ENCODE measurements at places on chromosomes 3 and 15.

DNA sequence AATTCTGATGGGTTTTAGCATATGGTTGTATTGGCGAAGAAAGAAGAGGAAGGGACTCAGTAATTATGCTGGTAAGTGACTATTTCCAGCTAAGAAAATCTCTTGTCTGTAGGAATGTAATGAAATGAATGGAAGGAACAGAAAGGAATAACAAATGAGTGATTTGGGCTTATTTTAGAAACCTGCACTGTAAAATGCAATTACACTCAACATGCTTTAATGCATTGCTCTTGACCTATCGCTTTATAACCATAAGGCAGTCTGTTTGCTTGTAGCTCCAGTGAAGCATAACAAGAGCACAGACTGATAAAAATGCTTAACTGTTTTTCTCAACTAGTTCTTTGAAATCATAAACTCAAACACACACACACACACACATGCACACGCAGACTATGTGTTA is 549.0 kb downstream of the ROBO2 start:
- DNase-seq = no peak

GRCh38 chr3:122006267-122006666 is 15.8 kb downstream of the ILDR1 start:
- DNase-seq = no peak

DNA sequence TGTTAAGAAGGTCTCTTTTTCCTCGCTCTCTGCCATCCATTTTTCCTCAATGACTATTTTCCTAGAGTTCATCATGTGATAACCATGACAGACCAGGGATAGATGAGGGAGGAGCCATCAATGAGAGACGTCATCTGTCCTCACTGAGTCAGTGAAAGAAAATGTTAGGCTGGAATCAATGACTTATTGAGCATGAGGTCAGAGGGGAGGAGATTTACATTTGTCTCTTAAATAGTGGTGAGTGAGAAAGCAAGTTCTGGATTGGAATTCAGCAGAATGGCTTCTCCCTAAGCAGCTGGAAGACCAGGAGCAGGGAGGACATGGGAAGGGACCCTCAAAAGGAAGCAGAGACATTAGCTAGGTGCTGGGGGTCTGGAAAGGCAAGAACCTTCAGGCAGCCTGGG is 28.2 kb upstream of the USP3 start:
- peak; percentile 44 for DNase-seq

GRCh38 chr3:107216711-107217110 is 160.5 kb upstream of the CCDC54 start:
- no peak for DNase-seq

GRCh38 chr15:86162172-86162591 is 82.5 kb downstream of the AGBL1 start:
- DNase-seq = no peak

- DNase-seq = no peak
Measured at GRCh38 chr3:154015307-154015706, 105.9 kb upstream of the ARHGEF26 start.

DNA sequence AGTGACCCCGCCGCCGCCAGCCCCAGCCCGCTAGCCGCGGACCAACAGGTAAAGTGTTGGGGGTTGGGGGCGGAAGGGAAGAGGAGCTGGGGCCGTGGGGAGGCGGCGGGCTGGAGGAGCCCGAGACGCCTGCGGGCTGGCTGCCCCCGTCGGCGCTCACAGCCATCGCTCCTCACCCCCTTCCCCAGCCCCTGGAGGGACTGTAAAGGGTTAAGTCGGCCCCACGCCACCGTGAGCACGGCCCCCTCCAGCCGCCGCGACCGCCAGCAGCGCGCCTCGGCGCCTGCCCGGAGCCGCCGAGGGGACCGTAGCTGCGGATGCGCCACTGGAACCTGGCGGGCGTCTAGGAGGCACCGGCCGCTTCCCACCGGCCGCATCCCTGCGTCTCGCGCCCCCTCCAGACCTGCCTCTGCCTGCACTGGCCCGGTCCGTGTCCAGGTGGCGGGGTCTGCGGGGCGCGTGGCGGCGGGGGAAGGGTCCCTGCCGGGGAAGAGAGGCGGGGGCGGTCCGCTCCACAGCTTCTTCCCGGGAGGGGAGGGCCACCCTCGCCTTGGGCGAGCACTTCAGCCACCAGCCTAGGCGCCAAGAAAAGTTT is 522 bp downstream of the MED12L start:
- DNase-seq = peak; percentile 50

GRCh38 chr15:60916032-60916678 is 312.9 kb downstream of the RORA start:
- DNase-seq = no peak

DNA sequence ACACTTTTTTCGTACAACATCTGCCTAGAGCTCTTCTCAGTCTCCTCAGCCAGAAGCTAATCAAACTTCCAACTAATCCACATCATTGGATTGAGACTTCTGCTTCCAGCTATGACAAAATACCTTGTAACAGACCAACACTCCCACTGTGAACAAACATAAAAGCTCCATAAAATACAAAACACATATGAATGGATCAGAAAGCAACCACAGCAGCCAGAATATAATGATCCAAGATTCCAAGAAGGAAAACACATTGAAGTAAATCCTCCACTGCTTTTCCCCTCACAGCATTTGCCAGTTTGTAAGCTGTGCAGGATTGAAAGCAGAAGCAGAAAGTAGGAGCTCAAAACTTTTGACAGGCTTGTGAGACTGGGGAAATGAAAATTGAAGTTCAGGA is 863.2 kb downstream of the TUSC7 start:
- DNase-seq = no peak

GRCh38 chr3:42720126-42720525 is 17.5 kb upstream of the HHATL start:
- no peak for DNase-seq

GRCh38 chr3:29683018-29683993 is 402.4 kb downstream of the RBMS3 start:
- no peak for DNase-seq

DNA sequence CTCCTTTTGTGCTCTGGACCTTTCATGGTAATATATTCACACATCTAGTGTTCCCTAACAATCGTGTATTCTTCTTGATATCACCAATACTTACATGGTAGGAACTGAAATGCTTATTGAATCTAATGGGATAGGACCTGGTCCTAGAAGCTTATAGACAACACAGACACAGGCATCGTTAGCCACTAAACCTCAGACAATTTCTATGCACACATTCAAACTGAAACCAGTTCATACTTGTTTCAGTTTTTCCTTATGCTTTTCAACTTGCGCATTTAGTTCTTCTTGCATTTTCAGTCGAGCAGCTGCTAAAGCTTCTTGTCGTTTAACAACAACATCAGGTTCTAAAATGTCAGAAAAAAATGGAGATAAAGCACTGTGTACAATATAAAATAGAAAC is 2.3 kb downstream of the SELENOS start:
- no peak for DNase-seq

DNA sequence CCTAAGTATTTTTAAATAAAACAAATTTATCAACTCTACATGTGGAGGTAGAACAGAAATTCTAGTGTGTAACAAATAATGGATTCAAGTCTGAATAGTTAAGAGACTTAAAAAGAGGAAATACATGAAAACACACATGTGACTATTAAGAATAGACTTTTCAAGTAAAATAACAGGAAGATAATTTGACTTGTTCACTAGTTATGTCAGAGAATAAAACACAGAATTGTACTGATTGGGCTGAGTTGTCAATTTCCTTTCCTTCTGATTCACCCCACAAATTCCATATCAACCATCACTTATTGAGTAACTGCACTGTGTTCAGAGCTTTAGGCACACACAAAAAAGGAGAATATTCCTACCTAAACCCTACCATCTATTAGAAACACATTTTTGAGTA is 557.2 kb downstream of the TUSC7 start:
- no peak for DNase-seq

DNA sequence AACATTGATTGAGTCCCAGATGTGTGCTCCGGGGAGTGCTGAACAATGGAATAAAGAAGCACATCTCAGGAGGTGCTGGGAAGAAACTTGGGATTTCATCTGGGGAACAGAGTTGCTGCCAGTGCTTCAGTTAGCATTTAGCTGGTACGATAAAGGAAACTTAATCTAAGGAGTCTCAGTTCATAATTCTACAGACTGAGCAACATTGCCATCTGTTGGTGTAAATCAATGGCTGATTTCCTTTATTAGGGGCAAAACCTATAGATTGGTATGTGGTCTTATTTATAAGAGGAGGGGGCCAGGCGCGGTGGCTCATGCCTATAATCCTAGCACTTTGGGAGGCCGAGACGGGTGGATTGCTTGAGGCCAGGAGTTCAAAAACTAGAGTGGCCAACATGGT is 8.9 kb downstream of the MKRN2OS start:
- no peak for DNase-seq

- DNase-seq = no peak
Measured at GRCh38 chr3:139944256-139944910, 9.4 kb downstream of the CLSTN2 start.

- no peak for DNase-seq
Measured at GRCh38 chr3:12999147-13000140, 73.8 kb downstream of the IQSEC1 start.

GRCh38 chr3:75061806-75062205 is 447.3 kb upstream of the CNTN3 start:
- no peak for DNase-seq

Data from spinal cord (tissue), 10 donors.